ENCODE measurements at places on chromosomes 6 and 20.
A peak's percentile ranks its signal among the peaks of the same experiment; 100 is the strongest.

- DNase-seq = no peak
Observed at GRCh38 chr20:6122111-6122872, 538 bp downstream of the FERMT1 start.

DNA sequence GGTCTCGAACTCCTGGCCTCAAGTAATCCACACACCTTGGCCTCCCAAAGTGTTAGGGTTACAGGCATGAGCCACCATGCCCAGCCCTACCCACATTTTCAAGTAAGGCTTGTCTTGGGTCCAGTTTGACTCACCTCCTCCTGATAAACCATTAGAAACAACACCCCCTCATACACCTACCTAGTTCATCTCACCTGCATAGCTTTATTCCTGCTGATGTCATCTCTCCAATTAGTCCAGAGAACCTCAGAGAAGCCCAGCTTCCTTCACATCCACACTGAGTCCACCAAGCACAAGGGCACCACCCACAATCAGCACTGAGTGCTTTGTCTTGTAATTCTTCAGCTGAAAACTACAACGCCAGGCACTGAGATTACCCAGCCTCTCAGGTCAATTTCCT, 35.3 kb downstream of the KIF16B start:
- no peak for DNase-seq

- peak; percentile 9 for DNase-seq
Observed at GRCh38 chr6:132218059-132218696, 183.1 kb downstream of the MOXD1 start.

GRCh38 chr6:93549868-93550267, 130.5 kb upstream of the EPHA7 start:
- no peak for DNase-seq

GRCh38 chr6:170367241-170367640, 60.7 kb downstream of the FAM120B start:
- DNase-seq = no peak

GRCh38 chr20:4898282-4899244, 102.7 kb downstream of the SLC23A2 start:
- no peak for DNase-seq

- no peak for DNase-seq
Observed at GRCh38 chr20:62123450-62124118, 1.3 kb downstream of the LSM14B start.

GRCh38 chr20:43636429-43636828, 30.5 kb upstream of the MYBL2 start:
- no peak for DNase-seq

DNA sequence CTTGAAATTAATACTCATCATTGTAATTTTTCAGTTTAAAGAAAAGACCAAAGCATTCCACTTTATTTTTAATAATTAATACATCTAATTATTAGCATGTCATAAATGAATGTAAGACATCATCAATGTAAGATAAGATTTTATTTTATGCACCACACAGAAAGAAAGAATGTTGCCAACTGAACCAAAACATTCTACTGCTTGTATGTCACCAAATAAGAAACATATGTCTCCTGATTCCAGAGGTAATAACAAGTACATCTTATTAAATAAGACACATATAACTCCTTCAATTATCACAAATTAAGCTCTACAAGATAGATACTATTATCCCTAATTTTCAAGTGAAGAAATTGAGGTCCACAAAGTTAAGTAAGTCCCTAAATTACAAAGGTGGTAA, 189.5 kb downstream of the GMDS start:
- DNase-seq = no peak

DNA sequence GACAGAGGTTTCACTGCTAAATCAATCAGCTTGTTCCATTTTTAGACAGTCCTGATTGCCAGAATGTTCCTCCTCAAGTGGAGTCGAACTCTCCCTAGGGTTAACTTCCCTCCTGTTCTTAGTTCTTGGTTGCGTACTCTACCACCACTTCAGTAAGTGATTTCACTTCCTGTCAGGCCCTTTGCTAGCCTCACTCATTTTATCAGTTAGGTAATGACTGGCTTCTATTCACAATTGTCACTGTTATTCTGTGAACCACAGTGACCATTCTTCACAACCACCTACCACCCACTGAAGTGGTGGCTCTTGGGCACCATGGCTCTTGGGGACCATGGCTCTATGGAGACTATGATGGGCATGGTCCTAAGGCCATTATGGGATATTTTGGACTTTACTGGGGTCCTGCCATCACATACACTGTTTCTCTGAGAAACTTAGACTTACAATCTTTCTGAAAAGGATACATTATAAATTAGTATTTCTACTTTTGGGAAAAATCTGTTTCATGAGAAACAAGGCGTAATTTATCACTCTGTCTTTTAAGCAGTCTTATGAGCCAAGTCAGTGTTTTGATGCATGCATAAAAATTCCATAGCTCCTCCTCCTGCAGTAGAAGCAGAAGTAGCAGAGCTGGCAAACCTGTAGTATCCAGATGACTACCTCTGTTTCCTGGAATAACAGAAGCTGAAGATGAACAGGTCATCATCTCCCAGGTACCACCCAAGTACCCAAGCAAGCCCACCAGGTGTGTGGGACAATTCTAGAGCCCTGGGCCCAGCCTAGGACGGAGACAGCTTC, 66.3 kb downstream of the ATXN1 start:
- DNase-seq = peak; percentile 28

- DNase-seq = no peak
Observed at GRCh38 chr6:137000825-137001224, 43.9 kb downstream of the IL20RA start.

DNA sequence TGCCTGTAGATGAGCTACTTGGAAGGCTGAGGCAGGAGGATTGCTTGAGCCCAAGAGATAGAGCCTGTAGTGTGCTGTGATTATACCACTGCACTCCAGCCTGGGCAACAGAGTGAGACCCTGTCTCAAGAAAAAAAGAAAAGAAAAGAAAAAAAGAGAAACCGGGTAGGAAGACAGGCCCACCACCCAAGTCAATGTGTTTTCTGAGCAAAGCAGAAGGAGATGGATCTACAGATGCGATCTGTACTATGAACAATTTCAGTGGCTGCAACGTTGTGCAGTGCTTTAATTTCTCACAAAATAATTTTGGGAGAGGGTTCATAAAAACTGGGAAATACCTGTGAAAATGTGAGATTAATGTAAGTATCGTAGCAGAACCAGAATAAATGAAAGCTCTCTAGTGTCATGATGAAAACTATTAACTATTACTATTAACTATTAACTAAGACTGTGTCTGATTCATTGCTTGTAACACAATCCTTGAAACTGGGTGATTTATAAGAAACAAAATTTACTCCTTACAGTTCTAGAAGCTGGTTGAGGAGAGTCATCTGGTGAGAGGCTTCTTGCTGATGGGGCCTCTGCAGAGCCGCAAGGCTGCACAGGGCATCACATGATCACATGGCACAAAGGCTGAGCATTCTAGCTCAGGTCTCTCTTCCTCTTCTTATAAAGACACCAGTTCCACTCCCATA, 233.1 kb upstream of the ZNF217 start:
- no peak for DNase-seq

DNA sequence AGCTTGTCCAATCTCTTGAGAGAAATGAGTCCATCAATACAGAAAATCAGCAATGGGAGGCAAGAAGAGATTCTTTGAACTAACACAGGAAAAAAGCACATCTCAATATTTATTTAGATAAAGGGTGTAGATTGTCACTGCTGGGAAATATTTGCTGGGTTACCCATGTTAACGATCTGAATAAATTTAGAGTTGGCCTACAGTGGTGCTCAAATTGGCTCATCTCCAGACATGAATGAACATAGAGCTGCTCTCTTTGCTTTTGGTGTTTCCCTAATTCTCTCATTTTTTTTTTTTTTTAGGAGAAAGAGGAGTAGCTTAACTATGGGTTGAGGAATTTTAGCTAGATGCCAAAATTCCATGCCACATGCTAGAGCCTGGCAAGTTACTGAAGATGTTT, 471.2 kb downstream of the PKHD1 start:
- DNase-seq = no peak

DNA sequence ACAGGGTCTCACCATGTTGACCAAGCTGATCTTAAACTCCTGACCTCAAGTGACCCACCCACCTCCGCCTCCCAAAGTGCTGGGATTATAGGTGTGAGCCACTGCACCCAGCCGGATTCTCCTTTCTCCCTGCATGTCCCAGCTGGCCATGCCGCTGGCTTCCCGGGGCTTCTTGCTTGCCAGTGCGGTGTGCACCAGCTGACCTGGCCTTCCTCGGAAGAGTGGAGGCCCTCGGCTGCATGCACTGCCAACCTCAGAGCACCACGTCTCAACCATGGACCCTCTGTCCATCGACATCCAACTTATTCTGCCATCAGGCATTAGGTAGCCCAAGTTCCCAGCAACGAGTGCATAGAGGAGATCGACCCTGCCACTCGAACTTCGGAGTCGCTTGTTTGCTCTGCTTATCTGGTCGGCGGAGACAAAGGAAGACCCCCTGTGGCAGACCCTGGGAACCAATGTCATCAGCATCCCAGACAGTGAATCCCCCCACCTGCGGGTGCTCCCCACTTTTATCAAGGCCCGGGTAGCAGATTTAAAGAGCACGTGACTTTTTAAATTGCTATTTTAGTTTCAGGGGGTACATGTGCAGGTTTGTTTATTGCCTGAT, 307.8 kb downstream of the CDH4 start:
- DNase-seq = no peak

DNA sequence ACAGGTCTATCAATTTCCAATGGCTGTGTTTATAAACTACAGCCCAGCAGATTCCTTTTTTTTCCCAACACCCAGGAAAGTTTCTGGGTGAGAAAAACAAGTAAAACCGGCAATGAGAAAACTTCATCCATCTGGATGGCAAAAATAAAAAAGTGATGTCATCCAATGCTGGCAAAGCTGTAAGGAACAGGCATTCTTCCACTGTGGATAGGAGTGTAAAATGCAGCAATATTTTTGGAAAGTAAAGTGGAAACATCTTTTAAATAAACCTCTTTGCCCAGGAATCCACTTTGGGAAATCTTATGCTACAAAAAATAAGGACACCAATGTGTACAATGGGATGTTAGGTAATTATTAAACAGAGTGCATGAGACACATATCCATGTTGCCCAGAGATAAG, 102.1 kb upstream of the NT5E start:
- DNase-seq = no peak

- no peak for DNase-seq
Observed at GRCh38 chr6:164379795-164380194, 929.6 kb downstream of the C6orf118 start.

GRCh38 chr6:169722362-169723199, 1.7 kb downstream of the PHF10 start:
- peak; percentile 28 for DNase-seq

- DNase-seq = no peak
Observed at GRCh38 chr6:169048185-169048864, 205.3 kb downstream of the THBS2 start.

- DNase-seq = no peak
Observed at GRCh38 chr20:20685635-20686034, 26.8 kb downstream of the RALGAPA2 start.

GRCh38 chr6:33018904-33019303, 9.5 kb upstream of the HLA-DOA start:
- DNase-seq = peak; percentile 58

DNA sequence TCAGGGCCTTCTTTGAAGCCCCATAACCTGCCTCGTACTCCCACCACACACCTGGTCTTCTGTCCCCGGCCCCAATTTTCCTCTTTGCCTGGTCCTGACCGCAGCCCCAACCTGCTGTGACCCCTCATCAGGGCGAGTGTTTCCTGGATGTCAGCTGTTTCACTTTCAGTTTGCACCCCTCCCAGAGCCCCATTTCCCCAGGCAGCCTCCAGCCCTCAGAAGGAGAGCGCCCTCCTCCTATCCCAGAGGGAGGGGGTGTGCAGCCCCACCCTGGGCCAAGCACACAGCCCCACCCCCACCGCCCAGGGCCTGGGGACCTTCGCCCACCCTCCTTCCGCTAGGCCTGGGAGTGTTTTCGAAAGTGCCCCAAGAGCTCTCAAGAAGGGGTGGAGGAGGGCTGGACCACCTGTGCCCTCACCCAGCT, 1.5 kb downstream of the BAK1 start:
- peak; percentile 64 for DNase-seq

- DNase-seq = no peak
Observed at GRCh38 chr6:41263267-41263666, 23.2 kb downstream of the TREM1 start.

DNA sequence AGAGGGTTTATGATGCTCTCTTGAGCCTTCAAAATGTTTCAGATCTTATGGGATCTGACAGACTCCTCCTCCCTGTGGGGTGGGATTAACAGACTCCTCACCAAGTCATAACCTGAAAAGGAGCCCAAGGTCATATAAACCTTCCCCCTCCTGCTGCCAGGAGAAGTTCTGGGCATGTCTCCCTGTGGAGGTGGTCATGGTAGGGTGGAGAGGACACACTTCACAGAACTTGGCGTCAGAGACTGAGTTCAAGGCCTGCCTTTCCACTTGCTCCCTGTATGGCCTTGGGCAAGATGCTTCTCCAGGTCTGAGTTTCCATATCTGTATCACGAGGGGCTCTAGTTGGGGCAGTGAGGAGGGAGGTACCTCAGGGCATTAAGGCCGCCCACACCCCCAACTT, 32.4 kb upstream of the AAR2 start:
- no peak for DNase-seq

- DNase-seq = peak; percentile 69
Observed at GRCh38 chr20:34022151-34022838, 28.6 kb downstream of the RALY start.

- DNase-seq = no peak
Observed at GRCh38 chr6:111589366-111589765, 16.3 kb downstream of the TRAF3IP2 start.

GRCh38 chr6:32974016-32974333, 5.6 kb downstream of the BRD2 start:
- DNase-seq = no peak

DNA sequence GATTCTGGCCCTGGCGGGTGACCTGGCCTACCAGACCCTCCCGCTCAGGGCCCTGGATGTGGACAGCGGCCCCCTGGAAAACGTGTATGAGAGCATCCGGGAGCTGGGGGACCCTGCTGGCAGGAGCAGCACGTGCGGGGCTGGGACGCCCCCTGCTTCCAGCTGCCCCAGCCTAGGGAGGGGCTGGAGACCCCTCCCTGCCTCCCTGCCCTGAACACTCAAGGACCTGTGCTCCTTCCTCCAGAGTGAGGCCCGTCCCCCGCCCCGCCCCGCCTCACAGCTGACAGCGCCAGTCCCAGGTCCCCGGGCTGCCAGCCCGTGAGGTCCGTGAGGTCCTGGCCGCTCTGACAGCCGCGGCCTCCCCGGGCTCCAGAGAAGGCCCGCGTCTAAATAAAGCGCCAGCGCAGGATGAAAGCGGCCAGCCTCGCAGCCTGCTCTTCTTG, 868 bp upstream of the SLC2A4RG start:
- DNase-seq = peak; percentile 20

- no peak for DNase-seq
Observed at GRCh38 chr6:157985378-157986155, 3.9 kb downstream of the SYNJ2 start.
